ENCODE measurements at places on chromosomes 12 and 14.

GRCh38 chr14:63896278-63896720 is 43.5 kb downstream of the SYNE2 start:
- H3K4me3 ChIP-seq: no peak overlapping the region
- peak overlapping the region; percentile 68 for H3K27ac ChIP-seq
- H3K27me3 ChIP-seq: no peaks in the 10 kb centered on the region
- H3K36me3 ChIP-seq: no peaks in the 10 kb centered on the region
- peaks cover 29% of the 10 kb centered on the region for H3K4me1 ChIP-seq

GRCh38 chr14:105968291-105968690 is 441.9 kb downstream of the TMEM121 start:
- H3K4me1 ChIP-seq: no peaks in the 10 kb centered on the region
- H3K36me3 ChIP-seq: no peaks in the 10 kb centered on the region
- no peak for DNase-seq
- no peak overlapping the region for H3K4me3 ChIP-seq
- H3K27ac ChIP-seq: no peak overlapping the region

DNA sequence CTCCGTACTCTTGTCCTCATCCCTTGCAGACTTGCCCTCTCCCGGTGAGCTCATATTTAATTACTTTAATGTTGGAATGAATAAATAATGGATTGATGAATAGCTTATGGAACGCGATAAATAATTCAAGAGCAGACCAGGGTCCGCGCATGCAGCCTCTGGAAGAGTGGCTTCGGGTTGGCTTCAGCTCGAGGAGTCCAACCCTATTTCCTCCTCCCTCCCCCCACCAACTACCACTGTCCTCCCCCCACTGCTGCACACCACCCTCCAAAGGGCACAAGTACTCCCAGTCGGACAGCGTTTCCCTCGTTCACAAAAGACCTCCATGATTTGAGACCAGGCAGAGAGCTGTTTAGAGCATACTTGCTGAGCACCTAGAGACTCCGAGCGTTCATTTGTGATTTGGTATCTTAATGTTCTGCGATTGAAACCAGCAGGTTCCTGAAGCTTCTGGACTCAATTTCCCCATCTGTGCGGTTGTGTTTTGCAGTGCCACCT is 647 bp upstream of the SIX1 start:
- peaks cover 4% of the 10 kb centered on the region for H3K36me3 ChIP-seq
- H3K27me3 ChIP-seq: no peaks in the 10 kb centered on the region
- peak overlapping the region; percentile 68 for H3K4me3 ChIP-seq
- DNase-seq: no peak
- H3K27ac ChIP-seq: no peak overlapping the region
- H3K4me1 ChIP-seq: peaks cover 9% of the 10 kb centered on the region

DNA sequence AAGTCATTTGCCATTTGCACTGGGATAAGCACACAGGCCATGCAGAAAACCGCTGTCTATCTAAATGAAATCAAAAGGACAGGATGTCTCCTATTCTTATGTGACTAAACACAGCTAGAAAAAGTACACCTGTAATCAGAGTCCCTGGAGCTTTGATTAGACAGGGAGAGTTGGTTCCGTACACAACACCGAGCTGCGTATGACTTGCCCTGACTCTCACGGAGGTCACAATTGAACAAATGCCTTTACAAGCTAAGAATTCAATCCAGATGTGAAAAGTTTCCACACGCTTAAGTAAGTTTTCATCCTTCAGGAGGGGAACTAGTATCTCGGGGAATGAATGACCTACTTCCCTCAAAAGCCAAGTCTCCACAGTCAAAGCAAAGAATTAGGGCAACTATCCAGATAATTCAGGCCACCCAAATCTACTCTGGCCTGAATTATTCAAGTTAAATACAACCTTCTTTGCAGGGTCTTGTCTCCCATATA is 67.5 kb downstream of the RTN1 start:
- no peaks in the 10 kb centered on the region for H3K4me1 ChIP-seq
- H3K4me3 ChIP-seq: no peak overlapping the region
- DNase-seq: no peak
- H3K27me3 ChIP-seq: no peaks in the 10 kb centered on the region

DNA sequence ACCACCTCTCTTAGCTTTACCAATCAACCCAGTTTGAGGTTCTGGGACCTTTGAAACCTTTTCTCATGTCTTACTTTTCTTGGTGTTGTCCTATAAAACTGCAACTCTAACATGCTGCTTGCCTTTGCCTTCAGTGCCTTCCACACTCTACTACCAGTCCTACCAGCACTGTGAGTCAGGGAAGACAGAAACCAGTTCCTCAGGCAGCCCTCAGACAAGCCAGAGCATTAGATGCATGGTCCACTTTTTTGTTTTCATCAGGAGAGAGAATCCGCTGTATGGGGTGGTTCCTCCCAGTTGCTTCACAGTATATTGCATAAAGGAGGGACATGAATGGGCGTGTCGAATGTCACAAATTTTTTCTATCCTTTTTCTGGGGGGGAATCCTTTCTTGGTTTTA is 17.3 kb upstream of the KLRB1 start:
- DNase-seq: no peak
- no peaks in the 10 kb centered on the region for H3K27me3 ChIP-seq

DNA sequence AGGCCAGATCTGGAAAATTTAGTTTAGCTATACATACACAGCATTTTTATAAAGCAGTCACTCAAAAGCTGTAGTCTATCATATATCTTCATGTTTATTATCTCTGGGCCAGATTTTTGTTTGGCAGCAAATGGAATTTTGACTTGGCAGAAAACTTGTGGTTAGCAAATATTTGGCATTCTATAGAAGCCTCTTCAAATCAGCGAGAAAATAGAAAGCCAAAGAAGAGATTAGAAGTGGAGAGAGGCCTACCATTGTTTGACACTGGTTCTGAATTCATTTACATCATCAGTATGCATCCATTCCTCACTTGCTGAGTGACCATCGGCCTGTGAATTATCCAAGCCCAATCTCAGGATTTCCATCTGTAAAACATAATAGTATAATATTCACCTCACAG is 1077.6 kb downstream of the GALC start:
- no peaks in the 10 kb centered on the region for H3K27me3 ChIP-seq
- no peak for DNase-seq
- H3K4me1 ChIP-seq: no peaks in the 10 kb centered on the region
- no peak overlapping the region for H3K4me3 ChIP-seq
- H3K27ac ChIP-seq: no peak overlapping the region
- H3K36me3 ChIP-seq: no peaks in the 10 kb centered on the region

DNA sequence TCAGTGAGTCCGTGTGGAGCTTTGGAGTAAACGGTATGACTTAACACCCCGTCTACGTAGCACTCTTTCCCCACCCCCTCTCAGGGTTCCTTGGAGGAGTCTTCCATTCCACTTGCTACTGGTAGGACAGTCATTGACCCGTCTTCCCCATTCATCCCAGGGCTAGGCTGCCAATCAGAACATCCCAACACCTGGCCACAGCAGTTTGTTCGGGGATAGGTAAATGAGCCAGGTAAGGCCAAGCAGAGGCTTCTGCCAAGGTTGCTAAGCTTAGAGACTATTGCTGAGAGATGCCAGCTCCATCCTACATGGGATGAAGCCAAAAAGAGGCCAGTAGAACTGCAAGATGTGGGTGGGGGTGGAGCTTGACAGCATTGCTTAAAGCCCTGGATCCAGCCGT is 130.8 kb downstream of the BCL11B start:
- DNase-seq: no peak
- H3K4me1 ChIP-seq: no peaks in the 10 kb centered on the region
- H3K4me3 ChIP-seq: no peak overlapping the region

- no peaks in the 10 kb centered on the region for H3K36me3 ChIP-seq
- H3K27ac ChIP-seq: no peak overlapping the region
- no peak overlapping the region for H3K4me3 ChIP-seq
Observed at GRCh38 chr12:87074781-87075180, 818.6 kb upstream of the MGAT4C start.

DNA sequence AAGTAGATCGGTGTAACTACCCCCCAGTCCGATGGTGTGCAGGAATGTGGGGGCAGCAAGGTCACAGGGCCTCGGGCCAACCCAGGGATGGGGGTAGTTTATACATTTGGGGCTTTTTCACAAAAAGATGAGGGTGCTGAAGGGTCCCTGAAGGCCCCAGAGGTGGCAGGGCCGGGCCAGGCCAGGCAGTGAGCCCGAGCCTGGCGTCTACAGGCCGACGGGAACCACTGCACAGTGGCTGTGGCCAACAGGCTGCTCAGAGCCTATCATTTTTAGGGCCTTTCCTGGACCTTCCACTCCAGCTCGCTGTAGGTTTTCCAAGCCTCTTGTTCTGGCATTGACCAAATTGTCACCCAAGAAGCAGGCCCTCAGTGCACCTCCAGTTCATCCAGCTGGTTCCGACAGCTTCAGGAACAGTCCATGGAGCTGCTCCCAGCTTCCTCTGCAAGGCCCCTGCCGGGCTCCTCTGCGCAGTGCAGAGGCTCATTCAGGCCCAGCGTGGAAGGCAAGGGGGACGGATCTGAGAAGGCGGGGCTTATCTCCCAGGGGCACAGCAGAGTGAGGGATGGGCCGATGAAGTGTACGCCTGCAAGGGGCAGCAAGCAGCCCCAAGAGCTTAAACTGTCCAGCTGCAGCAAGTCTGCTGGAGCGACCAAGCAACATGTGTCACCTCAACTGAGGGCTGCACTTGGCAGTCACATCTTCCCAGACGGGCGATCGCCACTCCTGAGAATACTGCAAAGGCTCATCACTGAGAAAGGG is 13.9 kb downstream of the CDCA4 start:
- no peaks in the 10 kb centered on the region for H3K27me3 ChIP-seq
- no peak for DNase-seq
- no peak overlapping the region for H3K27ac ChIP-seq
- no peaks in the 10 kb centered on the region for H3K4me1 ChIP-seq

GRCh38 chr12:67871231-67871630 is 118.0 kb upstream of the IFNG-AS1 start:
- no peaks in the 10 kb centered on the region for H3K27me3 ChIP-seq
- no peak for DNase-seq
- no peak overlapping the region for H3K27ac ChIP-seq
- no peak overlapping the region for H3K4me3 ChIP-seq
- H3K4me1 ChIP-seq: no peaks in the 10 kb centered on the region
- H3K36me3 ChIP-seq: no peaks in the 10 kb centered on the region

DNA sequence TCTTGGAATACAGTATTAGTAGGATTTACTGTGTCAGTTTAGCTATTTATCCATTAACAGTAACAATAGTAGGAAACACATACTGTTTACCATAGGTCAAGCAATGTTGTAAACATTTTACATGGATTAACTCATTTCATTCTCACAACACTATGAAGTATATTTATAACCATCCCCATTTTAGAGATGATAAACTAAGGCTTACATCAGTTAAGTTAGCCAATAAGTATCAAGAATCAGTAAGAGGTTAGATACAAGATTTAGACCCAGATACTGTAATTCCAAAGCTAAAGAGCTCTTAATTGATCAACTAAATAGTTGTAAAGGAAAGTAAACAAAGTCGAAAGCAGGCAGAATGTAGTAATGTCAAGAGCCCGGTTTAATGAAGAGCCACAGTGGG is 1.1 kb downstream of the SYNJ2BP start:
- H3K4me1 ChIP-seq: peaks cover 6% of the 10 kb centered on the region
- H3K27ac ChIP-seq: no peak overlapping the region
- peaks cover 15% of the 10 kb centered on the region for H3K36me3 ChIP-seq
- no peaks in the 10 kb centered on the region for H3K27me3 ChIP-seq
- H3K4me3 ChIP-seq: peak overlapping the region; percentile 64

DNA sequence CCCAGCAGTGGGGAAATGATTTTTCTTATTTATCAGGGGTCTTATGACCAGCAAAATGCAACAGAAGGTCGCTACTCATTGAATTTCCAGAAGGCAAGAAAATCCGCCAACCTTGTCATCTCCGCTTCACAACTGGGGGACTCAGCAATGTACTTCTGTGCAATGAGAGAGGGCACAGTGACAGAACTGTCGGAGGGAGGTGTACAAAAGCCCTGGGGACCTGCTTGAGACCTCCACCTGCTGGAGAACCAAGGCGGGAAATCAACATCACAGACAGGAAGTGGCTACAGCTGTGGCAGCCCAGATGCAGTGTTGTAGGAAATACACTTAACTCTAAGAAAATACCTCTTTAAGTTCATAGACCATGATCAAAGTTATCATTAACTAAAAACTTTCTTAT is 250.9 kb upstream of the OR4E1 start:
- no peaks in the 10 kb centered on the region for H3K36me3 ChIP-seq
- H3K4me3 ChIP-seq: no peak overlapping the region
- no peak for DNase-seq
- H3K27me3 ChIP-seq: peaks cover 6% of the 10 kb centered on the region
- H3K27ac ChIP-seq: no peak overlapping the region

- no peak overlapping the region for H3K27ac ChIP-seq
- no peaks in the 10 kb centered on the region for H3K36me3 ChIP-seq
- no peak overlapping the region for H3K4me3 ChIP-seq
- no peaks in the 10 kb centered on the region for H3K27me3 ChIP-seq
Observed at GRCh38 chr12:71125515-71125914, 32.3 kb downstream of the TSPAN8 start.

DNA sequence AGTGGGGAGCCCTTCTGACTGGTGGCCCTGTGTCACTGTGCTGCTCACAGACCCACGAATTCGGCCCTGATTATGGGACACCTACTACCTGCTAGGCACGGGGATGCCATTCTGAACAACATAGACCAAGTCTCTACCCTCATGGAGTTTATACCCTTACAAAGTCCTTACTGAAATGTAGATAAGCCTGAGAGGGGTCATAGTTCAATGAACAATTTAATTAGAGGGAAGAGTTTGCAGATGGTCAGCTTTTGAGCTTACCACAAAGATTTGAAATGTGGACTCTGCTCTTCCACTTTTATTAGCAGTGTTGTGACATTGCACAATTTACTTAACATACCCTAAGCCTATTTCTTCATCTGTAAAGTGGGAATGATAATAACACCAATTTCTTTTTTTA is 161.1 kb downstream of the MYRFL start:
- no peak for DNase-seq
- no peaks in the 10 kb centered on the region for H3K27me3 ChIP-seq
- H3K4me3 ChIP-seq: no peak overlapping the region
- no peak overlapping the region for H3K27ac ChIP-seq
- H3K36me3 ChIP-seq: no peaks in the 10 kb centered on the region

DNA sequence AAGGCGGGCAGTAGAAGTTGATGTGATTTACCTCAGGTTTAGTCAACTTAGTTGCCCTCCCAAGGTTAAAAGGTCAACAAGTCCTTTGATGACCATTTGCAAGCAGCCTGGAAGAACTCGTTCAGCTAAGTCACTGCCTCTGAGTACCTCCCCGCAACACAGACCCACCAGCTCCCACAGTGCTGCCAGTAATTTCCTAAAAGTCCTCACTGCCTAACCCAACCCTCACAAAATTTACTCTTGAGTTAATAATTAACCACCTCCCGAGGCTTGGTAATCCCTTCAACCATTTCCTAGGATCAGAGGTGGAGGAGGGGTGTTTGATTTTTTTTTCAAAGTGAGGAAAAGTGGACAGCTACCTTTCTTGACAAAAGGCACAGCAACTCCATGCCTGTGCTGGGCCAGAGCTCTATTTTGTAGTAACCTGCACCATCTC is 55.8 kb downstream of the MAP3K9 start:
- no peak overlapping the region for H3K27ac ChIP-seq
- DNase-seq: no peak
- no peaks in the 10 kb centered on the region for H3K4me1 ChIP-seq
- H3K36me3 ChIP-seq: no peaks in the 10 kb centered on the region
- no peaks in the 10 kb centered on the region for H3K27me3 ChIP-seq
